ENCODE measurements at places on chromosomes 7 and 10.

DNA sequence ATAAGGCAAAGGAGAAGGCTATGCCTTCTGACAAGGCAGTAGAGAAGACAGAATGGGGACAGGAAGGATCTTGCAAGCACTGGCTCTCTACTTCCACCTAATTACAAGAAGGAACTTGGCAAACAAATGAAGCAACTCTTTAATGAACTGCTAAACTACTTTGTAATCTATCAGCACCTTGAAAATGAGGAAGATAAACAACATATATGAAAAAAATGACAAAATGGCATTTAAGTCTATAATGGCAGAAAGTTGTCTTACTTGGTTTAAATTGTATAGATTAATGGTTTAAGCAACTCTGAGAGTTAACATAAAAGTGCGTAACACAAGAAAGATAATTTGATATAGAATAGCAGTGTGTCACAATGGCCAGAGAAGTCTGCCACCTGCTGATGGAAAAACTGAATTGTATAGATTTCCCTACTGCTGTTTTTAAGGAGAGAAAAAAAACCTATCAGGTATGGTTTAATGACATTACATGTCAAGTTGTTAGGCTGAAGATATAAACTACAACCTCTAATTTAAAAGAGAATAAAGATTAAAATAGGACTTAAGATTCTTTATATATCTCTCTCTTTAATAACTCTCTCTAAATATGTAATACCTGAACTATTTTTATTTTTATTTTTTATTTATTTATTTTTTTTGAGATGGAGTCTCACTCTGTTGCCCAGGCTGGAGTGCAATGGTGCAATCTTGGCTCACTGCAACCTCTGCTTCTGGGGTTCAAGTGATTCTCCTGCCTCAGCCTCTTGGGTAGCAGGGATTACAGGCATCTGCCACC lies 11.8 kb downstream of the NT5C3A start:
- DNase-seq: peak; percentile 62

DNA sequence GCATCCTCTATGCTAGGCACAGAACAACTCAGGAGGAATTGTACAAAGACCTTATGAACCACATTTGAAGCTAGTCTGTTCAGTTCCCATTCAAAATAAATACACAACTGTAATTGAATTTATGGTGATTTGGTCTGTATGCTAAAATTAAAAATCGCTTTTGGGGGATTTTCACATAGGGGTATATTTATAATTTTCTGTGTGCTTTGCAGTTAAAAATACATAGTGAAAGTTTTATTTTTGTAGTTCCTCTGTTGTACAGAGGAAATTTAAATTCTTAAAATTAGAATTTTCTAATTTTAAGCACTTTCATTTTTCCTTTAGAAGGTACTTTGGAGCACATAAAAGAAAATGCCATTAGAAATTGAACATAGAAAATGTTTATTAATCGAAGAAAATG lies 6.9 kb downstream of the RABGEF1 start:
- DNase-seq: no peak

GRCh38 chr7:48168159-48168558 lies 3.1 kb upstream of the ABCA13 start:
- DNase-seq: peak; percentile 27

DNA sequence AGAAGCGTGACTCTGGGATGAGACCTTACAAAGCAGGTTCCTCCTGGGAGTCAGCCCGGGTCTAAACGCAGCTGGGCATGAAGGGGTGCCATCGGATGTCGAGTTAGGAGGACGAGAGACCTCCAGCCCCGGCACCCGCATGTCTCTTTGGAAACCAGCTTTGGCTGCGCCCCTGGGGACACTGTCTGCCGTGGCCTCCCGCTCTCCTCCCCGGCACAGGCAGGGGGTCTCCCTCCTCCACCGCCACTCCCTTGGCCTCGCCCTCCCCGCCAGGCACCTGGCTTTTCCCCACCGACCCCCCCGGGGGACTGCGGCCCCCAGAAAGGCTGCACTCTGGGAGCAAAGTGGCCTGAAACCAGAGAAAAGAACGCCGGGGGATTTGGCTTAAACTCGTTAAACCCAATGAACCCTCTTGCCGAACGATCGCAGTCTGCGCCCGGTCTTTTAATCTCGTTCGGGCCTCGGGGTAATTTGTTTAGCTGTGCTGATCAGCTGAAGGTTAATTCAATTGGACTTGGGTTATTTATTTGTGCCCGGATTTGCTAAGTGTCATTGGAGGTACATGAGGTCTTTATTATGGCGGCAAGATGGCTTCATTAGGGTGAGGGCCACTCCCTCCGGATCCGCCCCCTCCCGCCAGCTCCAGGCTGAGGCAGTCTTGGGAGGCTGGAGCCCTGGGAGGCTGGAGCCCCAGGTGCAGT lies 16.4 kb upstream of the PSMG3 start:
- no peak for DNase-seq

GRCh38 chr10:22325272-22326144 lies 4.6 kb downstream of the BMI1 start:
- DNase-seq: peak; percentile 77
